WERI-Rb-1 (cell line): ENCODE measurements at places on chromosomes 16 and 17.

- DNase-seq: peak; percentile 97
Observed at GRCh38 chr17:50560185-50560824, at the start of gene CACNA1G. Gene CACNA1G (plus strand): TSS chr17:50560715. CDS start chr17:50561460, 745 bp downstream.

GRCh38 chr17:62671553-62671952, 44.1 kb downstream of the MRC2 start:
- DNase-seq: peak; percentile 38

- DNase-seq: peak; percentile 80
Observed at GRCh38 chr16:3020247-3020603, at the start of gene TNFRSF12A. Gene TNFRSF12A (plus strand): TSS chr16:3020368. CDS start chr16:3020398, 30 bp downstream.

DNA sequence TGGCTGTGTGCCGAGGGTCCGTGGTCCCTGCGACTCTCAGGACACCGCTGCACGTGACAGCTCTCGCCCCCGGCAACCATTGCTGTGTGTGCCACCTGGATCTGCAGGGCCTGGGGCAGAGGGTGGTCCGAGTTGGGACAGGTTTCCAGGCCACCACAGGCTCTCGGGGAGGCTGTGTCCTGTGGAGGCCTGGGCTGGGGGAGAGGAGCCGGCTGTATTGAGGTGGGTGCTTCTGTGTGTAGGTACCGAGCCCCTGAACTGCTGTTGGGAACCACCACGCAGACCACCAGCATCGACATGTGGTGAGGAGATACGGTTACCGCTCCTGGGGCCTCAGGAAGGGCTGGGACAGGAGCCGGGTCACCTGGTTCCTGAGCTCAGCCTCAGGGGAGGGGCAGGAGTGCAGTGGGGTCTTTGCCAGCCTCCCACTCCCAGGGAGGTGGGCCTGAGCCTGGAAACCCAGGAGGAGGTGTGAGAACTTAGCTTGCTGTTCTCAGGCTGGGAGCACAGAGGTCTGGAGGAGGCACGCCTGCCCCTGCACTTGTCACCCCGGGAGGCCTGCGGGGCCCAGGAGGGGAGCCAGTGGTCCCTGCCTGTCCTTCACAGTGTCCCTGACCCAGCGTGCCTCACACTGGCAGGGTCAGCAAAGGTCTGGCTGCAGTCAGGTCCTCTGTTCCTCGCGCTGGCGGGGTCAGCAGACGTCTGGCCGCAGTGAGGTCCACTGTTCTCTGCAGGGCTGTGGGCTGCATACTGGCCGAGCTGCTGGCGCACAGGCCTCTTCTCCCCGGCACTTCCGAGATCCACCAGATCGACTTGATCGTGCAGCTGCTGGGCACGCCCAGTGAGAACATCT, 7.3 kb downstream of the SPATA2L start:
- no peak for DNase-seq

GRCh38 chr17:34556931-34557330, 22.5 kb upstream of the TMEM132E start:
- no peak for DNase-seq

- DNase-seq: peak; percentile 97
Observed at GRCh38 chr17:49515196-49515770, 20.2 kb downstream of the NGFR start.

GRCh38 chr16:55275167-55275566, 48.8 kb upstream of the IRX6 start:
- no peak for DNase-seq

DNA sequence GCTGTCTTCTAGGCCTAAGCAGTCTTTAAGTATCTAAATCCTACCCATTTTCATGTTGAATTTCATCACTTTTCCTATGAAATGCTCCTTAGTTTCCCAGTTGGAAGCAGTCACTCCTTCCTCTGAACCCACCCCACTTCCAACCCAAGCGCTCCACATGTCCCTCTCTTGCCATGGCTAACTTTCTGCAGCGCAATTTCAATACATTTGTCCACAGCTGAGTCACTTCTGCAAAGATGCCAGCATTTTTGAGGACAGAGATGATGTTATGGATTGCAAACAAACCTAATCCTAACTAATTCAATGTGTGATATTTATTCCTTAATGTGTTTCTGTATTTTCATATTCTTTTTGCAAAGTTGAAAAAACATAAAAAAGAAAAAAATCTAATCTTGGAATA, 71.7 kb downstream of the HLF start:
- DNase-seq: no peak

DNA sequence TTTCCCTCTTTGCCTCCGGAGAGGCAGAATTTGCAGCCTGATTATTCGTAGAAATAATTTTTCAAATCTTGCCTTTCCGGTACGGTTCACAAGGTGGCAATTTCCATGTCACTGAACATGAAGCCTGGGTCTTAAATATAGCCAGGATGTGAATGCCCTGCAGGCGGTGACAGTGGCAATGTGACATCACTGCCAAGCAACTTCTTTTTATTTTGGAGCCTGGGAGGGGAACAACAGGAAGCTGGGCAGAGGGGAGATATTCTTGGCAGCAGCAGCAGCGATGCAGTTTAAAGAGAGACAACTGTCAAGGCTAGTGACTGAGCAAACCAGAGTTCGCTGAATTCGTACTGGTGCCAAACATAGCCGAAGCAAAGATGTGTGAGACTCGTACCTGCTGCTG, 171.1 kb downstream of the SNX29 start:
- no peak for DNase-seq

DNA sequence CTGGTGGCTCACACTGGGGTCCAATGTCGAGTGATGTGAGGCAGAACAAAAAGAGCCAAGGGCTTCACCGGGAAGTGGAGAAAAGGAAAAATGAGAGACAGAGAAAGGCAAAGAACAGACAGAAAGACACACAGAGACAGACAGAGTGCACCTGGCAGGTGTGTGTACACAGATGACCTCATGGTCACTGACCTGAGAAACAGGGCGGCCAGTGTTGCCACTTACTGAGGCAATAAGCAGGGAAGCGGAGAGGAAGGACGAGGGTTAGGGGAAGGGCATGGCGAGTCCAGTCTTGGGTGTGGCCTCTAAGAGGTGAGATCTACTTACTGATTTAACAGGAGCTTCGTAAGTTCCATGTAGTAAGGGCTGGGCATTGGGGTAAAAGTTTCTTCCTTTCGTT, 7.5 kb downstream of the GINS2 start:
- no peak for DNase-seq

DNA sequence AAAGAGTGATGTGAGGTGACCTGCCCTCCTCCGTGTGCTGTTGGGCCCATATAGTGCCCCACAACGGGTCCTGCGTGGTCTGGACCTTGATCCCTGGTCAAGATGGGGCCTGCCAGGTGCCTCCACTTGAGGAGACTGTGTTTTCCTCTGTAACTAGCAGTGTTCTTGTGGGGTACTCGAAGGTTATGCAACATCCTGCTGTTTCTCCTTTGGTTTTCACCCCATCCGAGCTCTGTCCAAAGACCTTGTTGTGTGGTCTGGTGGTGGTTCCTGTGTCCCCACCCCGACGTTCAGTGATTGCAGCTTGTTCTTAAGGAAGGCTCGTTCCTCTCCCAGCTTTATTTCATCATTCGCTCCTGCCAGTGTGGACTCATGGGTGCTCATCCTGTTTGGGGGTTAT, 38.7 kb upstream of the ZNF750 start:
- no peak for DNase-seq

DNA sequence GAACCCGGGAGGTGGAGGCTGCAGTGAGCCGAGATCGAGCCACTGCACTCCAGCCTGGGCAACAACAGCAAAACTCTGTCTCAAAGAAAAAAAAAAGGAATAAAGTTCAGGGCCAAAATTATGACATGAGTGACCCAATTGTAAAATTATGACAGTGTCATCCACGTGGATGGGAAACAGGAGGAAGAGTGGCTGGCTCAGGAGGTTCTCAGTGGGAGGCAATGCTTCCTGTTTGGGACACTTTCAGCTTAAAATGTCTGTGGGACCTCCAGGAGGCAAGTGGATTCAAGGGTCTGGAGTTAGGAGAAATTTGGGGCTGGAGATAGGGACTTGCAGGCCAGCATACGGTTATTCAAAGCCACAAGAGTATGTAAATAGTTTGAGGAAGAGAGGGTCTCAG, 8.0 kb upstream of the STX4 start:
- no peak for DNase-seq

GRCh38 chr16:4194661-4195060, 47.2 kb downstream of the SRL start:
- DNase-seq: no peak

DNA sequence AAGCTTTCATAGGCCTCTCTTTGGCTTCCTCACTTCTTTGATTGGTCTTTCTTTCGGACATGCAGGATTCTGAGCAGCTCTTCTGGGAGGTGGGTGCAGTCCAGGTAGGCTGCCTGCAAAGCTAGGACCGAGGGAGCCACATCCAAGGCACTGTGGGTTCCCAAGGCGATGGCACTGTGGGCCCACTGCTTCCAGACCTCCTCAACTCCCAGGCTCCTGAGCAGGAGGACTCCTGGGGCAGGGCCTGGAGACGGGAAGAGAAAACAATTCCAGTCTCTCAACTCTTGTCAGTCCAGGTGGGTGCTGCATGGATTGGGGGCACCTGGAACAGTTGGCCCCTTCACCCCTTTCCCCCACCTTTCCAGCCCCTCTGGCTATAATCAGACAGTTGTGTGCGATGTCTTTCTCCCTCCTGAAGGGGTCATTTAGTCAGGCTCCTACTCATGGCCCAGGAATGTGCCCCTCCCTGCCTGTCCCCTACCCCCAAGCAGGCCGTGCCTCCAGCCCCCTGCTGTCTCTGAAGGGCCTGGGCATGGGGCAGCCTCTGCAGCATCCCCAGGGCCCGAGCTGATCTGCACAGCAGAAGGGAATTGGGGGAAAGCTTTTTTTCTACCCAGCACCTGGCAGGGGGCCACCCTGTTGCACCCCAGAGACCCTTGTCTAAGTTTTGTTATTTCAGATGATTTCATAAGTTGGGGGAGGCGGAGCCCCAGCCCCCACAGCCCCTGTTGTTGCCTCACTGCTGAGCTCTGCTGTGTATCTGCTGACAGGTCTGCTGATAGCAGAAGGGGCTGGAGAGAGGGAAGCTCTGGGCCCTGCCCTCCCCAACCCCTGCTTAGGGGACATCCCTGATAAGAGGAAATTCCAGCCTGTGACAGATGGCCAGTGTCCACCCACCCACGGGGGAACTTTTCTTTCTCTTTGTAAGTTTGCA, 330.3 kb downstream of the SEC14L1 start:
- DNase-seq: no peak

GRCh38 chr16:28172336-28172735, 39.4 kb downstream of the XPO6 start:
- no peak for DNase-seq

DNA sequence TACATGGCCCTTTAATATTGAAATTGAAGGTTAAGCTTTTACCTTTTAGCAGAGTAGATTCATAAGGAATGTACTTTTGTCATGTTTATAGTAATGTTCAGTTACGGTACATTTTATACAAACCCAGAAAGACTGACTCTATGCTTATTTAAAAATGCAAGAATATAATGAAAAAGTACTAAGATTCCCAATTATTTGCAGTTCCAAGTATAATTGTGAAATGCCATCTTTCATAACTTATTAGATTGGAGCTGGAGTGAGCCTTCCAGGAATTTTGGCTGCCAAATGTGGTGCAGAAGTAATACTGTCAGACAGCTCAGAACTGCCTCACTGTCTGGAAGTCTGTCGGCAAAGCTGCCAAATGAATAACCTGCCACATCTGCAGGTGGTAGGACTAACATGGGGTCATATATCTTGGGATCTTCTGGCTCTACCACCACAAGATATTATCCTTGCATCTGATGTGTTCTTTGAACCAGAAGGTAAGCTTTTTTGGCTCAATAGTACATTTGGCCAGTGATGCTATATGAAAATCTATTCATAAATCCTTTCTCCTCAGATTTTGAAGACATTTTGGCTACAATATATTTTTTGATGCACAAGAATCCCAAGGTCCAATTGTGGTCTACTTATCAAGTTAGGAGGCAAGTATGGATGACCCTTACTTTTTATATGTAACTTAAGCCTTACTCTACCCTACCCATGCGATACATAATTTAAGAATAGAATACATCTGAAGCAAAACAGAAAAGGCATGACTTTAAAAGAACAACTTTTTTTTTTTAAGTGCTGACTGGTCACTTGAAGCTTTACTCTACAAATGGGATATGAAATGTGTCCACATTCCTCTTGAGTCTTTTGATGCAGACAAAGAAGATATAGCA, 4.2 kb downstream of the SRSF2 start:
- no peak for DNase-seq

DNA sequence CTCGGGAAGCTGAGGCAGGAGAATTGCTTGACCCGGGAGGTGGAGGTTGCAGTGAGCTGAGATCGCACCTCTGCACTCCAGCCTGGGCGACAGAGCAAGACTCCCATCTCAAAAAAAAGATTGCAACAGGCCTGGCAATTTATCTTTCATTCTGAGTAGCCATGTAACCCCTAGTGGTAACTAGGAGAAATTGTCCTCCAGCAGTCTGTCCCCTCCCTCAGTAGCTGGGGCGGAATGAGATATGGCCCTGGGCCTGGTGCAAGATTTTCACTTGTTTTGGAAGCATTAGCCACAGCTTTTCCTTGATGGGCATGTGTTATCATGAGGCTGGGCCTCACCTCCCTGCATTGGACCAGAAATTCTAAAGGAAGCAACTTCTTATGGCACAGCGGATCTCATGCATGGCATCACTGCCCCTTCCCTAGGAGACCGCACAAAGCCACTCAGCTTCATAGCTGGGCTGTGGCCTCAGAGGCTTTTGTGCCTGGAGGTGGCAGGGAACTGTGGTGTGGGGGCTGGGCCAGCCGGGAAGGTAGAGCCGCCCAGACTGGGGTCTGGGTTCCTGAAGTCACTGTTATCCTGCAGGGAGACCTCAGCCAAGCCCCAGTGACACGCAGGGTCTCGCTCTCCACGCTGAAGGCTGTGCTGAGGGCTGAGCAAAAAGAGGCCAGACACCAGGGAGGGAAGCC, 13.4 kb downstream of the NATD1 start:
- no peak for DNase-seq

DNA sequence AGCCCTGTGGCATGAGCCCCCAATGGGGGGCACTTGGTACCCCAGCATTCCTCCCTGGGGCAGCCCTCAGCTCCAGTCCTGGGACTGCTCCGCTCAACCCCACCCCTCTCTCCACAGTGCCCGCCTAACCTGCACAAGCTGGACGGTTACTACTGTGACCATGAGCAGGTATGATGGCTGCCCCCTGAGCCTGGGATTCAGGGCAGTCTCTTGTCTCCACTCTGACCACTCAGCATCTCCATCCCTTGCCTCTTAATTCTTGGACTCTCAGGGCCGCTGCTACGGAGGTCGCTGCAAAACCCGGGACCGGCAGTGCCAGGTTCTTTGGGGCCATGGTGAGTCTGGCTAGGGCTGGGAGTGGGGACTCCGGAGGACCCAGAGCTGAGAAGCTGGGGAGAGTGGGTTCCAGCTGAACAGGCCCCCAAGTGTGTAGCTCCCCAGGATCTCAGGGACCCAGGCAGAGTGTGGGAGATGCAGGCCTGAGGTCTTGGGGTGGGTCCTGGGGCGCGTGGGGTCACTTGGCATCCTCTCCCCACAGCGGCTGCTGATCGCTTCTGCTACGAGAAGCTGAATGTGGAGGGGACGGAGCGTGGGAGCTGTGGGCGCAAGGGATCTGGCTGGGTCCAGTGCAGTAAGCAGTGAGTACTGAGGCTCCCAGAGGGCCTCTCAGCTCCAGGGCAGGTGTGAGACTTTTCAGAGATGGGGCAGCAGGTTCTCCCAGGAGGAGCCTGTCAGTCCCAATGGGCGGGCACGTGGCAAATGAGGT, 18.0 kb downstream of the ADAM11 start:
- no peak for DNase-seq

- peak; percentile 50 for DNase-seq
Observed at GRCh38 chr16:24075931-24076716, 180.0 kb upstream of the CACNG3 start.

- peak; percentile 31 for DNase-seq
Observed at GRCh38 chr16:86020971-86021370, 122.0 kb downstream of the IRF8 start.
